ENCODE measurements at places on chromosomes 12 and 14. TPM values are rescaled to one million over a fixed set of nuclear protein-coding genes. Genes with fewer than 3 reads are reported as not detected.

DNA sequence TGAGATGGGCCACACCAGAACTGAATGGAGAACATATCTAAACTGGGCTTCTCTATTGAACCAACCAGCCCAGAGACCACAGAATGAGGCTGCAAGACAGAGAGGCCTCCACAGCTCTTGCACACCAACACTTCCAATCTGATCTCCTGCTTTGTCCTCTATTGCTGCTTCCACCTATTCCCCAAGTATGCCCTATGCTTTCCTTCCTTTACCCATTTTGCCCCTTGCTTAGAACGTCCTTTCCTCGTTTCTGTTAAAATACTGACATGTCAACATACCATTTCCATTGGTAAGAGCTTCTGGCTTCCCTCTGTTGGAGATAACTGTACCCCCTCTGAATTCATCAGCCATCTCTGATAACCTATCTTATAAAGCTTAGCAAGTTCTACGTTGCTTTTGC, 2.8 kb downstream of the SLC2A13 start:
- DNase-seq: no peak

DNA sequence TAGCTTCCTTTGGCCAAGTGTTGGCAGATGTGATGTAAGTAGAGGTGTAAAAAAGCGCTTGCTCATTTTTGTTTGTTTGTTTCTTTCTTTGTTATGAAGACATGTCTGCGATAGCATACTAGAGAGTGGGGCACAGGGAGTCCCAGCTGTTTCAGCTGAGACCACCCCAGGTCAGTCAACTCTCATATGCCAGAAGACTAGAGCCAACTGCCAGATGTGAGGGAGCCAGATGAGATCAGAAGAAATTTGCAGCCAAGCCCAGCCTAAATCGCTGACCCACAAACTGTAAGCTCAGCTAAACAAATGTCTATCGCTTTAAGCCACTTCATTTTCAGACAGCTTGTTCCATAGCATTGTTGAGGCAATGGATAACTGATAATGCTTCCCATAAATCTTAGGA, 397.1 kb downstream of the APAF1 start:
- no peak for DNase-seq

DNA sequence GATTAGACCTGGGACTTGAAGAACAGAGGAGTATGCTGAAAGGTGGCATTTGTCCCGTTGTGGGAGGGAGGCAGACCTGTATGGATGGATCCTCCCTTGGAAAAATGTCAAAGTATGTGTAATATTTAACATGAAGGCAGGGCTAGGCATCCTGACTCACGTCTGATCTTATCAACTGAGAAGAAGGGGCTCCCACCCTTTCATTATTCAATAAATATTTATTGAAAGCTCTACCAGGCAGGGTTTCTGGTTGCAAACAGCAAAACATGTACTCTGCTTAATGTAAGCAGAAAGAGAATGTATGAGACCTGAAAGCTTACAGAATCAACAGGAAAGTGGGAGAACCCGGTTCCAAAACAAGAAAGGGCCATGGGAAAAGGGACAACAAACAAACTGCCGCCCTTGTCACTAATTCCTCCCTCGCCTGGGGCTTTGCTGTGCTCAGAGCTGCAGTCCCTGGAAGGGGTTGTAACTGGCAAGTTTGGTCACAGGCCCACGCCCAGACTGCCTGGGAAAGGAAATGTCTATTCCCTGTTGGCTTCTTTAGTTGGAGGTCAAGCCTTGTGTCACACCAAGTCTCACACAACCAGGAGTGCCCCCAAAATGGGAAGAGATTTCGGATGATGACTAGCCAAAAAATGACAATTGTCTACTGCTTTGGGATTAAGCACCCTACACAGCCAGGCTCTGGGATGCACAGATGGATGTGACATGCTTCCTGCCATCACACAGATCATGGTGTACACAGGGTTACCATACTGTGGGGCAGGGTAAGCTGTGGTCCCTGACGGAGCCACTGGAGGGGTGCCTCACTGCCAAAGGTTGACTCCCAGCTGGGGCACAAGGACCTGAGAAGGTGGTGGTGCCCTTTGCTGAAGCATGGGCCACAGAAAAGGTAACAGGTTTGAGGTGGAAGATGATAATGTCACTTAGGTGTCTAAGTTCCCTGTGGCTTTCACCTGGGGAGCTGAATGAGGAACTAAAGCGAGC, 36.8 kb downstream of the RAB35 start:
- no peak for DNase-seq

GRCh38 chr12:100528471-100529127, 44.9 kb upstream of the GAS2L3 start:
- no peak for DNase-seq

GRCh38 chr12:33988913-33989312, 33.4 kb upstream of the ALG10 start:
- DNase-seq: no peak

DNA sequence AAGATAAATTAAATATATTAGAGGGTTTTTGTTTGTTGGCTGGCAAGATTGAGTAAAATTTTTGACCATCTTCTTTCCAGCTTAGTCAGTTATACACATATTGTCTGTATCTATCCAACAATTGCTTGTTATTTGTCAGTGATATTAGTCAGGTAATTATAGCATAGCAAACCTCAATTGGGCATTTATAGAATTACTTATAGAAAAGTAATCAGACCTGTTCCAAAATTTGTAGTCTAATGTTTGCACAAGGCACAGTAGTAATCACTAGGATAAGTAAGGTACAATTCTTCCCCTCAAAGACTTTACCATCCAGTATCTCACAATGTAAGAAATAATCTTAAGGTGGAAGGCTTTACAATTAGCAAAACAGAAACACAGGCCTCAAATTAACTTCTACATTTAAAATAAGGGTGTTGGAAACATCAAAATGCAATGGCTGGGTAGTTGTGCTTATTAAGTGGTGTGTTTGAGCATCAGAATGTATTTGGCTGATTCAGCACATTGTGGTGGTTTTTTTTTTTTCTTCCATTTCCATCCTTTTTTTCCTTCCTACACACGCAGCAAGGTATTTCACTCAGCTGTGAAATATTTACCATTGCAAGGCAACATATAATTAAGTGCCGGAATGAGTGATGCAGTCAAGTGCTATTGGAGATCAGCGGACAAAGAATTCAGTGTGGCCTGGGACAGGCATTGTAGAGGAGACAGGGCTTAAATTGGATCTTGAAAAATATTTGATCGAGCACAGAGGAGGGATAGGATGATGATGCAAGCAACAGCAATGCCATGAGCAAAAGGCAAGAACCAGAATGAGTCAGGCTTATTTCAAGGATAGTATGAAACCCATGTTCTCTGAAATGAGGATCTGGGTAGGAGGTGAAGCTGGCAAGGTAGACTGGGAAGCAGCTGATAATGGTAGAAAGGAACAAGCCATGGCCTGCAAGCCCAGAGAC, 178.2 kb downstream of the AKAP6 start:
- DNase-seq: peak; percentile 46

DNA sequence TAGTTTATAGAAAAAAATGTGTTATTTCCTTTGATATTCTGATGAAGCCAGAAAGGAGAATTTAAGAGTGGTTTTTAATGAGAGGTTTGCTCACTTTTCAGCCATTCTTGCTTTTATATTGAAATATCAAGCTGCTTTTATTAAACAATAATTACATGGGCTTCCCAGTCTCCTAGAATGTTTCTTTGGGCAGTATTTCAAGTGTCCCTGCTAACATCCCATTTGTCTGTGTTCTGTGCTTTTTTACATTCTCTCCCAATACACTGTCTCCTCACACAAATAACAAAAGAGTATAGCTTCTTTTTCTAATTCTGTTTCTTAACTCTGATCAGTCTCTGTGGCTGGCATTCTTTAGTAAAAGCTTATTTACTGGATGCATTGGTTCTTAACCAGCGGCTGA, 145.4 kb downstream of the TPH2 start:
- no peak for DNase-seq

GRCh38 chr14:22871224-22872032, at the start of gene LRP10:
LRP10 (plus strand) TSS chr14:22871740; CDS start chr14:22872304, 564 bp downstream.
- DNase-seq: no peak

DNA sequence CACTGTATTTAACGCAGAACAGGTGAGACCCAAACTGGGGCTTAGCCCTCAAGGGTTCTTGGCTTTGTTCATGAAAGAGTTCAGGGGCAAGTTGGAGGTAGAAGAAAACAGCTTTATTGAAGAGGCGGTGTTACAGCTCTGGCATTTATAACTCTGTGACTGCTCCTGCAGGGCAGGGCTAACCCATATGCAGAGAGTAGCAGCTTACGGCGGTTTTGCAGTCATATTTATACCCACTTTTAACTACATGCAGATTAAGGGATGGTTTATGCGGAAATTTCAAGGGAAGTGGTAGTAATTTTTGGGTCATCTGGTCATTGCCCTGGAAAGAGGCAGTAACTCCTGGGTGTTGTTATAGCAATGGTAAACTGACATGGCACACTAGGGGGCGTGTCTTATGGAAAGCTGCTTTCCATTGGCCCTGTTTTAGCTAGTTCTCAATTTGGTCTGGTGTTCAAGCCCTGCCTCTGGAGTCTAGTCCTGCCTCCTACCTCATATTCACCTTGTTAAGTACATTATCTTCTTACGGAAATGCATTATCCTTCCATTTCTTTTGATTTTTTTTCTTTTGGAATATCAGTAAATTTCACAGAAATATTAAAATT, 1.8 kb upstream of the IAPP start:
- DNase-seq: no peak

DNA sequence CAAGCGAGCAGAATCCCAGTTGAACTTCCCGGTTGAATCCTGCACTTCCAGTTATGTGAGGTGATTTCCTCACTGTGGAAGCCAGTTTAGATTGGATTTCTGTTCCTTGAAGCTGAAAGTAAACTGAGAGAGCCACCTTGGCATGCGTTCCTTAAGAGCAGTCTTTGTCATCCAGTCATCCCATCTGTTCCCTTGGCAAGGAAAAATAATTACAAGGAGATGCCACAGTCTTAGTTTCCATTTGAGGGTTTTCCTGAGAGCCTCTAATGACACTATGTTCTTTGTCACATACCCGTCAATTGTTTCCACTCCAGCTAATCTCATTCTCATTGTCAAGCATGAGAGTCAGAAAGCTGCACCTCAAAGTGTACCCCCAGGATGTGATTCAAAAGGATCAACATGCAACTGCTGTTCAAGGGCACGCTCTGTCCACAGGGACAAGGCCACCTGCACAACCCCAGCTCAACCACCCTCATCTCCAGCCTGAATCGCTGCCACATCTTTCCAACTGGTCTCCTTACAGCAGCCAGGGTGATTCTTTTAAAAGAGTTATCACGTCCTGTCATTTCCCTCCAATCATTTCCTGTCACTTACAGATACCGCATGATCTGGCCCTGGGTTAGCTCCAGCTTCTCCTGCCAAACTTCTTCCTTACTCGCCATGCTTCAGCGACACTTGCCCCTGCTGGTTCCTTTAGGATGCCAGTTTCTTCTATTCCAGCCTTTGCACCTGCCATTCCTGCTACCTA, 18.0 kb upstream of the TCP11L2 start:
- DNase-seq: no peak

GRCh38 chr12:15605881-15606590, 183.2 kb downstream of the EPS8 start:
- no peak for DNase-seq

- DNase-seq: no peak
These were observed 147.1 kb downstream of the NPAS3 start for GRCh38 chr14:33085799-33086198.

GRCh38 chr14:100636559-100636958, 49.3 kb upstream of the BEGAIN start:
- no peak for DNase-seq

The SYCP3 gene
- not detected for polyA plus RNA-seq

The KRT2 gene
- polyA plus RNA-seq: not detected

Measured in BJ (cell line).